Hypothalamus (tissue), 51 donors: ENCODE measurements at places on chromosomes 13 and 19.

GRCh38 chr19:57709616-57710015, 612 bp upstream of the ZNF154 start:
- DNase-seq = no peak

DNA sequence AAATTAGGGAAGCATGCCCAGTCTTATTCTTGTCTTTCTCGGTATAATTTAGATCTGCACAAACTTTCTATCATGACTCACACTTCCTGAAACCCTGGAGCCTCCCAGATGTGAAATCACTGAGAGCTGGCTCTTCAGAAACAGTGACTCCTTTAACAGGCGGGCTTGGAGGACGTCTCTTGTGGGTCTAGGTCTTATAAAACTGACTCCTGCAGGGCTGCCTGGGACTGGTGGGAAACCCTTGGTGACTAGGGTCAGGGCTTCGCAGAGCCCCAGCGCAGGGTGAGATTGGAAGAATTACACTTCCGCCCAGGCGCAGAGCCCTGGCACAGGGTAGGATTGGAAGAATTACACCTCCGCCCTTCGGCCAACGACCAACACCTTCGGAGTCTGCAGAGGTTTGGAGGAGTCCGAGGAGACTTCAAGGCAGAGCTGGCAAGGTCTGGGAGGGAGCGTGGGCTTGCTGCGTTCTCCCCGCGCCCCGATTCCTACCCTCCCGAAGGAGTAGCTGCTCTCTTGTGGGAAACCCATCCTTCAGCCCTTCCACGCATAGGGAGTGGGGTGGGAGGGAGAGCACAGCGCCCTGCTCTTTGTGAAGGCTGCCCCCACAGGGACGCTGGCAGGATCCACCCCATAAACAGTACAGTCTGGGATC, 43.4 kb upstream of the MAP3K10 start:
- no peak for DNase-seq

- DNase-seq = no peak
Observed at GRCh38 chr19:3740431-3740830, 21.1 kb downstream of the APBA3 start.

GRCh38 chr19:16342002-16342715, 17.5 kb downstream of the KLF2 start:
- peak; percentile 48 for DNase-seq

DNA sequence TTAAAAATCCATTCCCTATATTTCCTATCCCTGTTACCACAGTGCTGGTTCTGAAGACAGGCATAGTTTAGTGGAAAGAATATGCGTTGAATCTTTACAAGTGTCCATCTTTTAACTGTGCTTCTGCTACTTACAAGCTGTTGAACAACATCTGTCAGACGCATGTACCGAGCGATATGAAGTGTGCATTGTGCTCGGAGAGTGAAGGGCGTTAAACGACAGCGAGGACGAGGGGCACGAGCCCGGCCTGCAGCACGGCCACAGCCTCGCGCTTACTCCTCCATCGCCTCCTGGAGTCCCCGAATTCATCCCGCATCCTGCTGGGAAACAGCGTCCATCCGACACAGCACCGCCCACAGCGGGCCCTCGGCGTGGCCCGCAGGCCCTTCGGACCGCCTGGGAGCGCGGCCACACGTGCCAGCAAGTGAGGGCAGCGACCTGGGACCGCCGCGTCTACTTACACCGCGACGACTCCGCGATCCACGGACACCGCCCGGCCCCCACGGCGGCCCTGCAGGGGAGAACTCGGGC, 514 bp downstream of the PCID2 start:
- no peak for DNase-seq

DNA sequence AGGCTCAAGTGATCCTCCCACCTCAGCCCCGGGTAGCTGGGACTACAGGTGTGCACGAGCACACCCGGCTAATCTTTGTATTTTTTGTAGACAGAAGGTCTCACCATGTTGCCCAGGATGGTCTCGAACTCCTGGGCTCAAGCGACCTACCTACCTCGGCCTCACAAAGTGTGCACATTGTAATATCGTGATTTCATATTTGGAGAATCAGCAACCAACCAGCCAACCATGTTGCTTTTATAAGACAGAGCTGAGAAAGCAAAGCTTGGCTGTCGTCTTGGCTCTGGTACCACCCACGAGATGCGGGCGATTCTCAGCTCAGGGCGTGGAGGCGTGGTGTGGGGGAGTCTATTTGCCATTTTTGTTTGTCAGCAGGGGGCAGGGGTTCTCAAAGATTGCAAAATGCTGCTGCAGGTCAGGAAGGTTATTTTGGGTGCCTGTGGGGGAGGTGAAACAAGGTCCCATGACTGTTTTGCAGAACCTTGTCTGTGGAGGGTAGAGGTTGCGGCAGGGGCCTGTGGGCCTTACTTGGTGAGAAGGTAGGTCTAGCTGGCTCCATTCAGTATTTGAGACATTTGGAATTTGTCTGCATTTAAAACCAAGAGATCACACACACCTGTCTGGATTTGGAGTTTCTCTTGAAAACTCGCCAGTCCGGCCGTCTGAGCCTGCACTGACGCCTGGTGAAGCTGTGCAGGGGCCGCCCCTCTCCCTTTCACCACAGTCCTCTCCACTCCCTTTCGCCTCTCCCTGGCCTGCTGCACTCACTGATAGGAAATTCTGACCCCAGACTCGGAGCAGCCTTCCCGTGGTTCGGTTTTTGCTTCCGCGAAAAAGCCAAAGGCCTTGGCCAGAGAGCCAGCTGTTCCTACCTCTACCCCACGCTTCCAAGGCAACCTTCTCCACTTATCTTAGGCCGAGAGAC, 15.4 kb downstream of the TNFAIP8L1 start:
- DNase-seq = no peak

- no peak for DNase-seq
Observed at GRCh38 chr19:23381114-23381513, 14.2 kb downstream of the ZNF91 start.
